ENCODE measurements at places on chromosomes 4 and X.

- no peak overlapping the region for H3K4me3 ChIP-seq
- no peaks in the 10 kb centered on the region for H3K4me1 ChIP-seq
- no peaks in the 10 kb centered on the region for H3K27me3 ChIP-seq
- no peak overlapping the region for H3K27ac ChIP-seq
These were observed 15.0 kb downstream of the SCARB2 start for GRCh38 chr4:76198411-76199237.

GRCh38 chr4:77104791-77105540, 29.2 kb upstream of the CCNI start:
- H3K36me3 ChIP-seq = no peaks in the 10 kb centered on the region
- H3K4me1 ChIP-seq = no peaks in the 10 kb centered on the region

DNA sequence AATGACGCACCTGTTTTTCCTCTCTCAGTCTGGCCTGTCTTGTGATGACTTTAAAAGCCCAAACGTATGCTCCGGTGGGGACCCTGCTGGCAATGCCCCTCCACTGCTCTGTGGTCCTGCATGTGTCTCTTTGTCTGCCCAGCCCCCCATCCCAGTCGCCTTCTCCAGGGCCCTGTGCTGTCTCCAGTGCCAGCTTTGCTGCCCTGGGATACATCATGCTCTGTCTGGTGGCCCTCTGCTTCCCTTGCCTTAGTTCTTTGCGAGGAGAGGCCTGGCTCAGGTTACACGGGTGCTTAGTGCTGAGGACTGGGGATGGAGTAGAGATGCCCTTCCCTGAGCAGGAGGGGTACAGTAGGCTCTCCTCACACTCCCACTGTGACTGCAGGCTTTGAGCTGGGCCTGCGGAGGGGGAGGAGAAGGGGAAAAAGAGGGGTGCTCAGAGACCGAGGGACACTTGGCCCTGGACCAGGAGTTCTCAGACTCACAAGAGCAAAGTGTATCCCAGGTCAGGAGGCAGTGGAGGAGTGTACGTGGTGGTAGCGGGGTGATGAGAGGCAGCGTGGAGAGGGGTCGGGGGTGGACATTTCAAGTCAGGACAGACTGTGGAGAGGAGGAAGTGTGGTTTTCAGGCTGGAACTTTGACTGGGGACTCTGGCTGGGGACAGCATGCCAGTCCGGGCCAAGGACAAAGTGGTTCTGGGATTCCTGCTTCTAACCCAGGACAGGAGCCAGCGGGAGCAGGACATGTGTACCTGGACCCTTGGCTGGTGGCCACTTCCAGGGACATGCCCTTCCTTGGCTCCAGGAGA, 2.8 kb downstream of the APLN start:
- H3K27me3 ChIP-seq = peaks cover 56% of the 10 kb centered on the region
- H3K4me1 ChIP-seq = peaks cover 3% of the 10 kb centered on the region
- no peak for DNase-seq

DNA sequence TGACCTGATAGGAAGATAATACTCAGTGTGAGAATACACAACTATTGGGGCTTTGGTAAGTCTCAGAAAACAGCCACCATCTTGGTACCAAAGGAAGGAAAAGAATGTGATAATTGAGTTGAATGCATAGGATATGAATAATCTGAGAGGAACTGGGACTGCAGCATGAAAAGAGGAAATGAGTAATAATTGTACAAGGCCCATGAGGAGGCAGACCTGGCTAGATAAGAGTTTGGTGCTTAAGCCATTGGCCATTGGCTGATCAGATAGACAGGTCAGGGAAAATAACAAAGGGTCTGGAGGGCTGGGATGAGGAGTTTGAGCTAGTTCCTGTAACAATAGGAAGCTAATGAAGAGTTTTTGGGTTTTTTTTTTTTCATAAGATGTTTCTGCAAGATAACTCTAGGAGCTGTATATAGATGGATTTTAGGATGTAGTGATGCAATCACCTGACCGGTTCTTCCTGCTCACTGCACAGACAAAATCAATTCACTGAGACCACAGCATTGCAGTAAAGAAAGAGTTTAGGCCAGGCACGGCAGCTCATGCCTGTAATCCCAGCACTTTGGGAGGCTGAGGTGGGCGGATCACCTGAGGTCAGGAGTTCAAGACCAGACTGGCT, 5.3 kb upstream of the TRMT2B start:
- H3K27ac ChIP-seq = no peak overlapping the region
- H3K4me1 ChIP-seq = no peaks in the 10 kb centered on the region
- H3K27me3 ChIP-seq = no peaks in the 10 kb centered on the region
- no peak for DNase-seq

- no peak overlapping the region for H3K4me3 ChIP-seq
- no peak overlapping the region for H3K27ac ChIP-seq
- peaks cover 16% of the 10 kb centered on the region for H3K4me1 ChIP-seq
- H3K27me3 ChIP-seq = no peaks in the 10 kb centered on the region
- no peaks in the 10 kb centered on the region for H3K36me3 ChIP-seq
These were observed 40.8 kb upstream of the APLN start for GRCh38 chrX:129695535-129695934.

DNA sequence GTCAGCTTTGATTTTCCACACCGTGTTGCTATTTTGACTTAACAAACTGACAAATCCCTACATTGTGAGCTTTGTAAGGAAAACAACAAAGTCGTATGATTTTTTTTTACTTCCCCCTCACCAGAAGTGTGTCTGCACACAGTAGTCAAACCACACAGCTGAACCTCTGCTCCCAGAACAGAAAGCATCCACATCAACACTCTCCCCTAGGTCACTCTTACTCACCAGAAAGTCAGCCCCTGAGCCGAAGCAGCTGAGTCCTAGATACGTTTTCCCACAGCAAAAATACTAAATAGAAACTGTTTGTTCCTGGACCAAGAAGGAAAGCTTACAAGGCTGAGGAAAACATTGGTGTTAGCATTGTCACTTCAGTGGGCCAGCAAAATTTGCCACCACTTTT, 305.7 kb downstream of the DHX15 start:
- H3K4me1 ChIP-seq = peaks cover 6% of the 10 kb centered on the region
- DNase-seq = no peak
- no peak overlapping the region for H3K4me3 ChIP-seq
- no peak overlapping the region for H3K27ac ChIP-seq
- H3K27me3 ChIP-seq = no peaks in the 10 kb centered on the region

DNA sequence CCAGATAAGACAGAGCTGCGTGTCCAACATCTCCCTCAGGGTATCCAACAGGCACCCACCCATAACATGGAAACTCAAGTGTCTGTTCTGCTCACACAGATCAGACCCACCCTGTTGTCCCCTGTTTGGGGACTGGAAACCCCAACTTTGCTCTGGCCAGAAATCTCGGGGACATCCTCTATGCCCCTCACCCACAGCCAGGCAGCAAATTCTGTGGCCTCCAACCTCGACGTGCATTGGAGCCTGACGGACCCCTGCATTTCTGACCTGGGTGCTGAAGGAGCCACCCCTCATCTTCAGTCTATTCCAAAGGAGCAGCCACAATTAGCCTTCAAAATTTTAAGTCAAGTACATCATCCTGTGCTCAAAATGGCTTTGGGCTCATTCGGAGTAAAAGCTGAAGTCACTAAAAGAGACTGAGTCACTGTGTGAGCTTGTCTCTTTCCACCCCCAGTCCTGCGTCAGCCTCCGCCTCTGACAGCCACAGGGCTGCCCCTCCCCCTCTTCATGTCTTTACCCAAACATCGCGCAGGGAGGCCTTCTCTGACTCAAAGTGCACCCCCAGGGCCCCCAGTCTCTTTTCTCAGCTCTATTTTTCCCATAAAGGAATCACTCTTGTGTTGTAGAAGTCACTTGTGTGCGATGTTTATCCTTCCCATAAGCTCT, 24.4 kb upstream of the PDE6B start:
- H3K4me1 ChIP-seq = no peaks in the 10 kb centered on the region
- no peak for DNase-seq
- H3K4me3 ChIP-seq = no peak overlapping the region
- H3K27ac ChIP-seq = no peak overlapping the region
- no peaks in the 10 kb centered on the region for H3K27me3 ChIP-seq

GRCh38 chr4:113452868-113453620, 308.5 kb downstream of the CAMK2D start:
- peaks cover 11% of the 10 kb centered on the region for H3K4me1 ChIP-seq
- peak; percentile 53 for DNase-seq
- no peaks in the 10 kb centered on the region for H3K36me3 ChIP-seq
- H3K27ac ChIP-seq = peak overlapping the region; percentile 68
- no peaks in the 10 kb centered on the region for H3K27me3 ChIP-seq

DNA sequence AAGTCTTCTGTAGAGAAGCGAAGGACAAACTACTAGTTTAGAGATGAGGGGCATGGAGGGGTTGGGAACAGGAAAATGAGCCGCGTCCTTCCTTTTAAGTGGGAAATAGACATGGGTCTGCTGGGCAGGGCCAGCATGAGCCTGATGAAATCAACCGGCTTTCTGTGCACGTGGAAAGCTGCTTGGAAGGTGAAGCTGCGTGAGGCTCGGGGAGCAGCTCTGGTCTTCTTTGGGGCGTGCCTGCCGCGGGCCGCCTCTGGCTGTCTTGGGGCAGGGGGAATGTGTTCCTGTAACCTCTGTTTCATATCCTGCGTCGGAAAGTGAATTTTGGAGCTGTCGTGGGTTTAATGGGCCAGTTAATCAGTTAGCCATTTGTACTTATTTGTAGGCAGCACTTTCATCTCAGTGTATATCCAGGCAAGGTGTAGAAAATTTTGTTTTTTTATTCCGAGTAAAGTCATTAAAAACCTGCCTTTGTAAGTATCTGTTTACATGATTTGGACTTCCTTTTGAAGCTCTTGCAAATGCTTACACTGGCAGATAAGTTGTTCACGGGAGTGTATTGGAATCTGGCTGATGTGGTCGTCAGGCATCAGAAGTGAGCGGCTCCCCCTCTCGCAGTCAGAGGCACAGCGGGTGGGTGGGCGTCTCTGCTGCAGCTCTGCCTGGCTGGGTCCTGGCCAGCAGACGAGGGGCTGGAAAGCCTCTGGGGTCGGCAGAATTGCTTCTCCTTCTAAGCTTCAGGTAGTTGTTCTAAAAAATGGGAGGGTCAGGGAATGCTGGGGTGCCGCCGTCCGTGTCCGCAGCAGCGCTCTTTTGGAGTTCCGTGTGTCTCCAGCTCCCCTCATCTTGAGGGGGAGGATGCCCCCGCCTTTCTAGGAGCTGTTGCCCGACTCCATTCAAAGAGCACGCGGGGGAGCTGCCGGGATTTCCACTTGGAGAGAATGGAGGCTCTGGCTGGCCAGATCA, 70.5 kb upstream of the HGFAC start:
- no peak overlapping the region for H3K27ac ChIP-seq
- H3K4me3 ChIP-seq = peak overlapping the region; percentile 47
- no peaks in the 10 kb centered on the region for H3K36me3 ChIP-seq
- H3K4me1 ChIP-seq = peaks cover 33% of the 10 kb centered on the region
